ENCODE measurements at places on chromosomes 5 and 9.

DNA sequence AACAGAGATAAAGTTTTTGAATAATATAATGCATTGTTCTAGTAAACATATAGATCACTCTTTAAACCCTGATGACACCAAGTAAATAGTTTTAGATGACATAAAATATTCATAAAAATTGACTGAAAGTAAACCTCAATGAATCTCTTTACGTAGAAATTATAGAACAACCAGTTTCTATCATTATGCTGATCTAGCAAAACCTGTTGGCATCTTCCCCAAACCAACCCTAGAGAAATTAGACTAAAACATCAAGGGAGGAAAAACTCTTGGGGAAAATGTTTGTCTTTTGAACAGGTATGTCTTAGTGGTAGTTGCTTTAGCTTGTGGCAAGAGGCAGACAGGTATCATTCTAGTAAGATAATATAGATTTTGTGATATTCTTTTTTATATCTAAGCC lies 747.0 kb upstream of the CDH6 start:
- no peak for DNase-seq

DNA sequence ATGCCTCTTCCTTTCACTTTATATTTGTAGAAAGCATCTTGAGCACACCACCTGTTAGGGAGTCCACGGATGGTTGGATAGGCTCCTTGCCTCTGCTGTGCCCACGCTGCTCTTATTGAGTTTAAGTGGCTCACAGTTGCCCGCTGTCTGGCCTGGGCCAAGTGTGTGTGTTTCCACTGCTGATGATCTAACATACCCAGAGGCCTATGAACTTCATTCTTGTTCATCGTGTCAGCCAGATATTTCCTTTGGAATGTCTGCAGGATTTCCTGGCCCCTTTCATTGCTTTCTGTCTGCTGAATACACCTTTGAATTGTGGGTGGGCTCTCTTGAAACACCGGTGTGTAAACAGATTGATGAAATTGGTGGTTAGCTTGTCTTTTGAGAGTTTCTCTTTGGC lies 46.6 kb downstream of the MVB12B start:
- no peak for DNase-seq

- no peak for DNase-seq
Measured at GRCh38 chr9:113626735-113627495, 163.4 kb downstream of the RGS3 start.

GRCh38 chr5:154740957-154741356 lies 14.2 kb upstream of the LARP1 start:
- DNase-seq, result peak; percentile 80

DNA sequence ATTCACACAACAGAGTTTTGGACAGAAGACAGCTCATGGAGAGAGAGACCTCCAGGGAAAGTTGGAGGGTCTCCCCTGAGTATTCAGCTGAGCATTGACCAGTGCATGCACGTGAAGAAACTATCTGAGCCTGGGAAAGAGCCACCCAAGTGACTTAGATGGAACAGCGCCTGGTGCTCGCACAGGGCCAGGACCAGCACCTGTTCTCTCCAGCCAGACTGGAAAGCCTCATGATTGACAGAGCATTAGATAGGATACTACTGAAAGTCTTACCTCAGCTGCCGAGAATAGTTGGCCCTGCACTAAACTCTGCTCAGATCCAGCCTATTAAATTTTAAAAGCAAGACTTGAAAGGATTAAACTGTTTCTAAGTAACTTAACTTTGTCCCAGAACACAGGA lies 28.3 kb upstream of the NEURL1B start:
- DNase-seq, result no peak
